ENCODE measurements at places on chromosomes 7 and 10. TPM values are rescaled to one million over a fixed set of nuclear protein-coding genes. Genes with fewer than 3 reads are reported as not detected.

LLCFC1 gene
- total RNA-seq, result not detected

- DNase-seq, result no peak
Observed at GRCh38 chr10:124644236-124644635, 99.9 kb downstream of the FAM53B start.

GRCh38 chr10:44854693-44855350 lies 56.3 kb upstream of the TMEM72 start:
- DNase-seq, result no peak

GRCh38 chr7:130092598-130092997 lies 22.3 kb downstream of the KLHDC10 start:
- DNase-seq, result no peak

HOXA4 gene
- not detected for total RNA-seq

- DNase-seq, result peak; percentile 29
Observed at GRCh38 chr10:7797582-7797981, 9.6 kb downstream of the ATP5F1C start.

DNA sequence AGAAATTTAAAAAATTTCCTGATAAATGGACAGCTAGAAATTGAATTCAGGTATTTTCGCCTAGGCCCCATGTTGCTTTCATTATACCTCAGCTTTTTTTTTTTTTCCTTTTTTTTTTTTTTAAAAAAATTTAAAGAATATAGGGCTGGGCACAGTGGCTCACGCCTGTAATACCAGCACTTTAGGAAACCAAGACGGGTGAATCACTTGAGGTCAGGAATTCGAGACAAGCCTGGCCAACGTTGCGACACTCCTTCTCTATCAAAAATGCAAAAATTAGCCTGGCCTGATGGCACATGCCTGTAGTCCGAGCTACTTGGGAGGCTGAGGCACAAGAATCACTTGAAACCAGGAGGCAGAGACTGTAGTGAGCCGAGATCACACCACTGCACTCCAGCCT lies 334.0 kb downstream of the SORCS1 start:
- no peak for DNase-seq

DNA sequence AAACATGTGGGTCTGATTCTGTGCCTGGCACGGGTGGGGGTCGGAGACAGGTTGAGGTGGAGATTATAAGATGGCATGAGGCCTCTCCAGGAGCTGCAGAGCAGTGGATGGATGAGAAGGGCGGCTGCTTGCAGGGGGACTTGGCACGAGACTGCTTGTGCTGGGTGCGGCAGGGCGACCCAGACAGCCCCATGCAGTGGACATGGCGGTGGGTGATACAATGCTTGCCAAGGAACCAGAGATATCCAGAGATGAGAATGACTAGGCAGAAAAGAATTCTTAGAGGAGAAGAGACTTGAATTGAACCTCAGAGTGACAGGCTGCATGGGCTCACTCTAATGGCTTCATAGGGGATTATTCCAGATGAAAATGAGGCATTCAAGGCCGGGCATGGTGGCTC lies 145.4 kb downstream of the NEURL1 start:
- no peak for DNase-seq

GRCh38 chr7:4479367-4480039 lies 202.6 kb upstream of the FOXK1 start:
- no peak for DNase-seq

GRCh38 chr10:118908557-118909256 lies 120.8 kb upstream of the NANOS1 start:
- DNase-seq, result no peak

GRCh38 chr7:132250480-132251326 lies 325.6 kb downstream of the PLXNA4 start:
- no peak for DNase-seq

- no peak for DNase-seq
Observed at GRCh38 chr7:147605323-147605722, 985.2 kb upstream of the C7orf33 start.

DNA sequence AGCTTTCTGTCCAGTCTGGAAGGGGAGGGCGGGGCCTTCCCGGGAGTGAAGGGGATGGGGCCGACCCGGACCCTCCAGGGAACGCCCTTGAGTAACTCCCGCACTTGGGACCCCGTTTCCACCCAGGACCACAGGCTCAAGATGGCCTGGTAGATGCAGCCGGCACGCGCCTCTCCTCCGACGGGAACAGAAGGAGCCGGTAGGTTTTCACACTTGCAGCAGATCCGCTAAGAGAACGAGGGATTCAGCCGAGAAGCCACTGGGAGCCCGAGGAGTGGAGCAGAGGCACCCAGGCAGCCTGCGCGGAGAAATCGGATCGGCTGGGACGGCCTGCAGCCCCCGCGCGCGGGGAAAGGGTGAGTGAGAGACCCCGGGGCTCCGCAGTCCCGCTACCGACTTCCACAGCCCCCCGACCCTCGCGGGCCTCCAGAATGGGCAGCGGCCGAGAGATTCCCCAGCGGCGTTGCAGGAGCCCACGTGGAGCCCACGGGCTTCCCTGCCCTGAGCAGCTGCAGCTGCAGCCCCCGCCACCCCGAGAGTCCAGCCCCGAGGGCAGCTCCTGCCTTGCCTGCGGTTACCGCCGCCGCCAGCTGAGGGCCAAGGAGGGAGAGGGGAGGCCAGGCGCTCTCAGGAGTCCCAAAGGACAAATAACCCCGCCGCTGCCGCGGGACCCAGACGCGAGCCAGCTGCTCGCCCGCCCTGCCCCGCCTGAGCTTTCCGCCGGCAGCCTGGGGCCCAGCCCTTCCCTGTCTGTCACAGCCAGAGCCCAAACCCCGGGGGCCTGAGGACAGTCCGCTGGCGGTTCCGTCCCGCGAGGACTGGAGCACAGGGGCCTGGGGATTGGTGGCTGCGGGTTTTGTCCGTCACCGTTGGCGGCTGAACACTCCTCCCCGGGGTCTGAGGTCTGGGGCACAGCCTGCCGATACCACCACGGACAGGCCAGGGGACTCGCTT lies 21.8 kb downstream of the IFT22 start:
- DNase-seq, result no peak

SFXN3 gene
- total RNA-seq, result 13.4 TPM

SFRP5 gene
- total RNA-seq, result 8.7 TPM

All from left ventricle myocardium inferior (tissue), 1 donor.